Muscle of arm (tissue), 14 donors: ENCODE measurements at places on chromosomes 3 and 15.

- no peak for DNase-seq
Observed at GRCh38 chr15:45855907-45856579, 221.2 kb downstream of the SQOR start.

GRCh38 chr3:197424266-197424665 is 125.9 kb upstream of the DLG1 start:
- DNase-seq: no peak

DNA sequence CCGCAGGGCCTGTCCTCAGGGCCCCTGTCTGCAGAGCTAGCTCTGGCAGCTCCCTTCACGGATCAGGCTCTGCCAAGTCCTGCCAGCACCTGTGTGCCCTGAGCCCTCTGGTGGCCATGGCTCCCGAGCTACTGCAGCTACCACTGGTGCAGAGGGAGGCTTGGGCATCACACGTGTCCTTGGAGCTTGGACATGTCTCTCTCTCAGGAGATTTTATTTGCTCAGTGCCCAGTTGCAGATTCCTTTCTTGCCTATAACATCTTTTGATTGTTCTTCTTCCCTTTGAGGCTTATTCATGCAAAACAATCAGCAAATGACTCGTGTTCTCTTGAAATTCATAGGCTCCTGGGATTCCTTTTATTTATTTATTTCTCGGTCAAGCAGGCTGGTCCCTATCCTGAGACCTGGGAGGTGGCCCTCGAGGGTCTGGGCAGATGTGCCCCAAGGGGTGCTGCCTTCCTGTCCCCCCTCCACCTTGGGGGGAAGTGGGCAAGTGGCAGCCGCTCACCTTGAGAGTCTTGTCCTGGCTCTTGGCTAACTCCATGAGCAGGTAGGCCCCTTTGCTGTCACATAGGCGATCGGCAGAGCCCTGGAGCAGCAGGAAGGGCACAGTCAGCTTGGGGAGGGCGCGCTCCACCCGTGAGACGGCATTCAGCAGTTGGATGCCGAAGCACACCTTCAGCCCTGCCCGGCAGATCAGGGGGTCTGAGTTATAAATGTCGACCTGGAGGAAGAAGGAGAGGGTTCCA is 21.9 kb downstream of the ABTB1 start:
- DNase-seq: no peak

GRCh38 chr3:25350725-25351114 is 77.3 kb upstream of the RARB start:
- DNase-seq: no peak

DNA sequence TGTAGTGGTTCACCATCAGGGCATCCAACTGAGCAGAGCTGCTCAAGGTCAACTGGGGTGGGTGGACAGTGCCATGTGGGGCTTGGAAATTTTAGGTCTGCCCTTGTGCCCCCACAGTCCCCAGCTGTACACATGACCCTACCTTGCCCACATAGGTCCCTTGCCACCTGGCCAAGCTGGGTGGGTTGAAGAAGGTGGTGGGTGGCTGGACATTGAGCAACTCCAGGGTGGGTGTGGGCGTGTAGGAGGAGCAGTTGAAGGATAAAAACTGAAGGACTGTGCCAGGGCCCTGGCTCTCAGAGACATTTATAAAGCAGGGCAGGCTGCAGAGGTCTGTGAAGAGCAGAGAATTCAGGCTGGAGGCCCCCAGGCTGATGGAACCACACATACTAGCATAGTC is 568 bp downstream of the CDHR4 start:
- DNase-seq: no peak

DNA sequence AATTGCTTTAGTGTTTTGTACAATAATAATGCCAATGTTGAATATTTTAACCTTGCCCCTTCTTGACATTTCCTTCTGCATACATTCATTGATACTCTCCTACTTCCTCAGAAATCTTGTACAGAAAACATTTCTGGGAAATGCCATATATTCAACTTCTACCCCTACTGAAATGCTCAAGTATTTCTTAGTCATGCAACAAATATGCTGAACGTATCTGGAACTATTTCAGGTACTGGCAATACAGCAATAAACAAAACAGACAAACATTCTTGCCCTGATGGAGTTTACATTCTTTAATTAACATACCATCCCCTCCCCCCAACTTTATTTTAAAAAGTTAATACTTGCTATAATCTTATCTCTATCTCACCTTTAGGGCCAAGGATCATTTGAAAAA is 147.2 kb downstream of the STAG1 start:
- no peak for DNase-seq

- DNase-seq: no peak
Observed at GRCh38 chr15:76480267-76480666, 143.7 kb downstream of the ISL2 start.
